ENCODE measurements at places on chromosomes 6 and 20.
A peak's percentile ranks its signal among the peaks of the same experiment; 100 is the strongest.

DNA sequence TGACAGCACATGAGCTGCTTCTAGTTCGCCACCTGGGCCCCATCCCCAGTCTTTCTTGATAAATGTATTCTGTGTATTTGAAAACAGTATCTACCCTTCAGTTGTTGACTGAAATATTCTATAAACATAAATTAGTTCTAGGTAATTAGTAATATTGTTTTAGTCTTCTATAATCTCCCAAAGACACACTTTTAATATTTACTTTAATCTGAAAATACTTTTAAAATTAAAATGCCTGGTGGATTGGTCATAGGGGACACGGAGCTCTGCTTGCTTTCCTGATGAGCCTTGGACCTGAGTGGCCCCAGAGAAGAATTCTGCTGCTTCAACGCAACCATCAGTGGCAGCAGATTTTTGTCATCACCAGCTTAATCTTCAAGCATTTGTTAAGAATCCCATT lies 234.5 kb downstream of the THBS2 start:
- DNase-seq: no peak

GRCh38 chr20:13700761-13701160 lies 62.0 kb upstream of the TASP1 start:
- DNase-seq: no peak

- no peak for DNase-seq
These were observed 833.7 kb downstream of the TFAP2A start for GRCh38 chr6:9581155-9581554.

- DNase-seq: peak; percentile 46
These were observed 2.1 kb upstream of the RPS12 start for GRCh38 chr6:132812255-132812732.

GRCh38 chr6:89385156-89385667 lies 26.9 kb downstream of the RRAGD start:
- no peak for DNase-seq

GRCh38 chr6:119436583-119436982 lies 87.0 kb upstream of the MAN1A1 start:
- no peak for DNase-seq

GRCh38 chr6:137216106-137216505 lies 3.1 kb downstream of the IFNGR1 start:
- DNase-seq: no peak

DNA sequence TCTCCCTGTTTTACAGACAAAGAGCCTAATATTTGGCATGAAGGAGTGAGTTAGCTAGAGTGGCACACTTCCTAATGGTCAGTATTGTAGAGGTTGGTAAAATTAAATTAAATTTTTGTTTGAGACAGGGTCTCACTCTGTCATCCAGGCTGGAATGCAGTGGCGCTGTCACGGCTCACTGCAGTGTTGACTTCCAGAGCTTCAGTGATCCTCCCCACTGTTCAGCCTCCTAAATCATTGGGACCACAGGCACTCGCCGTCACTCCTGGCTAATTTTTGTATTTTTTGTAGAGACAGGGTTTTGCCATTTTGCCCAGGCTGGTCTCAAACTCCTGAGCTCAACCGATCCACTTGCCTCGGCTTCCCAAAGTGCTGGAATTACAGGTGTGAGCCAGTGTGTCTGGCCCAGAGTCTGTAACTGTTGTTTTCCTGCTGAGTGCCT lies 70.9 kb downstream of the SCAND1 start:
- DNase-seq: no peak

GRCh38 chr20:43752051-43752360 lies 25.2 kb upstream of the GTSF1L start:
- no peak for DNase-seq

- no peak for DNase-seq
These were observed 87.8 kb downstream of the LYRM4 start for GRCh38 chr6:5172897-5173474.

DNA sequence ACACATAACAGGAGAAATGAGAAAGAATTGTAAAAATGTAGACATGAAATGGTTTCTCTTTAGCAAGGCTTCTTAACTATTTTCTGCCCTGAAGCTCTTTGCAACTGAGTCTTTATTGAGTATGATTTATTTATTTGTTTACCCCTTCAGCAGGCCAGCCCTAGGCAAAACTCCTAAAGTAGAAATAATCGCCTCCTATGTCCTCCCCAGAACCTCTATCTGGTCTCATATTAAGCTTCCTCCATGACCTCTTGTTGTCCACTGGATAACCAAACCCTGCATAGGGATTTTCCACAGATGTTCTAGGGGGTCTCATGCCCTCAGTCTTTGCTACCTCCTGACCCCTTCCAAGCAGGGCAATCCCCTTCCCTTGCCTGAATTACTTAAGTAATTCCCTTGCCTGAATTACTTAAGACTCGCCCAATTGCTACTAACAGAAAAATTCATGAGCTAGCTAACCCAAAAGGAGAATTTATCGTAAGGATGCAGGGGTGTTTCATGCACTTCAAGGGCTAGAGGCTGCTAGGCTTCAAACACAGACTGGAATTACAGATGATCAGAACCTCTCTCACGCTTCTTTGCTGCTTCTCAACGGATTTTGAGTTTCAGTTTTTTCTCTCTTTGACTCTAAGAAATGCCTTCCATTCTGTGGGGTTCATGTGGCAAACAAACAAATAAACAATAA lies 425.9 kb upstream of the RNF217 start:
- DNase-seq: no peak

- no peak for DNase-seq
These were observed 556.6 kb upstream of the CDH4 start for GRCh38 chr20:60695226-60696000.

DNA sequence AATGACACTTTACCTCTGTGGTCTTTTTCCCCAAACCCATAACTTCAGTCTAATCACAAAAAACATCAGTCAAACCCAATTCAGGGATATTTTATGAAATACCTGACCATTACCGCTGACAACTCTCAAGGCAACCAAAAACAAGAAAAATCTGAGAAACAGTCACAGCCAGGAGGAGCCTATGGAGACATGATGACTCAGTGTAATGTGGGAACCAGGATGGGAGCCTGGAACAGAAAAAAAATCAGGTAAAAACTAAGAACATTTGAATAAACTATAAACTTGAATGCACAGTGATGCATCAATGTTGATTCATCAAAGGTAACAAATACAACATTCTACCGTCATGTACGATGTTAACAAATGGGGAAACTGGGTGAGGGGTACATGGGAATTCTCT lies 84.1 kb upstream of the TSHZ2 start:
- no peak for DNase-seq

GRCh38 chr6:84728602-84729001 lies 35.8 kb downstream of the TBX18 start:
- DNase-seq: peak; percentile 3

- DNase-seq: no peak
These were observed 198.3 kb downstream of the PLCB1 start for GRCh38 chr20:8330319-8330784.

DNA sequence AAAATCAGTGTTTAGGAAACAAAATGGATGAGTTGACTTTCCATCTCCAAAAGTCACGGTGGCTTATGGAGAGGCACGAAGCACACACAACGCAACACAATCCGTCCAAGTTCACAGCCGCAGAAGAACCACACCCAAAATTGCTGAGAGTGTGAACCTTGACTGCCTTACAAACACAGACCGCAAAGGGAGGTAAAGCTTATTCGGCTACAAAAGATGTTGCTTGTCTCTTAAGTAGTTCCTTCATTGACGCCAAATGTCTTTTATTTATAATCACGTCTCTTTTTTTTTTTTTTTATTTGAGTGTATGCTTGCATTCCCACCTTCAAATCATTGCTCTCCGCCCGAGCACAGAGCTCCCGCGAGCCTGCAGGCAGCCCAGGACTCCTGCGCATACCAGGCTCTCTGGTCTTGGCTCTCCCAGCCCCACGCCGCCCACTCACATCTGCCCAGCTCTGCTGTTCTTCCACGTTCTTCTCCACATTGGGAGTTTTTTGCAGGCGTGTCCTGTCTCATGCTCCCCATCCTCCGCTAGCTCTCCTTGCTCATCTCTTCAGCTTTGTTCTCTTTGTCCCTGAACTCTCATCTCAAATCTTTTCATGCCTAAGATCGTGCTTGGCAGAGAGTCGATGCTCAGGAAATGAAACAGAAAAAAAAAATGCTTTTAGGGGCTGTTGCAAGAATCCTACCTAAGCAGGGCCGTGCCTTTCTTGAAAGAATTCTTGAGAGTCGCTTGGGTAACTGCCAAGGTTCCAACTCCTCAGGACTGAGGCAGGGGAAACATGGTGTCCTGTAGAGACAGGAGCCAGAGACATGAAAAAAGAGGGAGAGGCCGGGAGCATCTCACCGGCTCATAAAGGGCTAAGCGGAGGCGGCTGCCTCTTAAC lies 25.8 kb downstream of the LY86 start:
- no peak for DNase-seq

DNA sequence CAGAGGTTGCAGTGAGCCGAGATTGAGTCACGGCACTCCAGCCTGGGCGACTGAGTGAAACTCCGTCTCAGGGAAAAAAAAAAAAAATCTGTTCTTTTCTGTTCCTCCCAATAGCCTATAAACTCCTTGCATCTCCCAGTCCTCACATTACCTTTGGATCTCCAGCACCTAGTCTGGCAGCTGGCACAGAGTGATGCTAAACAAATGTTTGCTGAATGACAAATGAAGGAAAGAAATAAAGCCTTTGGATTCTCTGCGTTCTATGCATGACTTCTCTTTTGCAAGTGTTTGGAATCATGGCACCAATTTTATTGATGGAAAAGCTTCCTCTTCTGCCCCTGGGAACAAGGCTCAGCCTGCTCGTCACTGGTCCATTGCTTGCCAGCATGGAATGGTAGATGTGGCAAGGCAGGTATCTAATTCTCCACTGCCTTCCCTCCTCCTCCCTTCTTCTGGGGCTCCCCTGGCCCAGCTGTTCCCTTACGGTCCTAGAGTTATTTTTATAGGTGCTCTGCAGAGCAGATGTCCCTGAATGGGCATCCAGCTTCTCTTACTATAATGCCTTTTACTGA lies 53.6 kb upstream of the FYN start:
- no peak for DNase-seq

- no peak for DNase-seq
These were observed 2.9 kb downstream of the ADGRF5 start for GRCh38 chr6:46918806-46919205.

GRCh38 chr6:164665328-164665727 lies 644.1 kb downstream of the C6orf118 start:
- DNase-seq: no peak

DNA sequence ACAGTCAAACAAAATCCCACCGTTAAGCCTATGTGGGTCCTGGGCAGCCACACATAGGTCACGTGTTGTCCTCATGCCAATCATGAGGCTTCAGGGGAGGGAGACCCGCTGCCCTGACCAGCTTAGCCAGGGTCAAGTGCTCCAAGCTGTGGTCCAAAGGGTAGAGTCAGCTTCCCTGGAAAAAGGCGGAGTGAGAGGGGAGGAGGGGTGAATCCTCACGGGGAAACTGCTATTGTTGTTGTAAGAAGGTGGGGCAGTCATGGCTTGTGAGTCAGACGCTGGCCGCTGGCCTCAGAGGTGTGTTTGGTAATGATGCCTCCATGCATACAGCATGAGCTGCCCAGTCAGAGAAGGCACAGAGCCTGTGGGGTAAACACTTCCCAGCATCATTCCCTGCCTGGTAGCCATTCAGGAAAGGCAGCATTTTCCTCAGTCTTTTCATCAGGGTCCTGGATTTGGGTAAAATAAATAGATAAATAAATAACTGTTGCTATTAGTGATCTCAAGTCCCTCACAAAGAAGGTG lies 8.7 kb downstream of the CST3 start:
- no peak for DNase-seq

DNA sequence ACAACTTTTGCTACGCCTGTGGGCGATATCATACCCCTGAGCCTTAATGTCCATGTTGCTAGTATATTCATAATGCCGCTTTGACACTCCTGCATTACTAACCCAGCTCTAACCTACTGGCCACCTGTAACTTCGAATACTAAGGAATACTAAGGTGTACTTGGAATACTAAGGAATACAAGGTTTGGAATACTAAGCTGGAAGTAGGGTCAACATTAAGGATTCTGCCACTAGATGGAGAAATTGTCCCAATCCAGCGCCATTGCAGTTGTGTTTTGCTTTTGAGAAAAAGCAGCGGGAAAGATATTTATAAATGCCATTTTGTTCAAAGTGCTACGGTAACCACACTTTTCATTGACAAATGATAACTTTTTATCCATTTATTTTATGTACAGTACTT lies 10.7 kb downstream of the TBXT start:
- no peak for DNase-seq

- DNase-seq: peak; percentile 67
These were observed 400.2 kb downstream of the QKI start for GRCh38 chr6:163814494-163815364.

- peak; percentile 60 for DNase-seq
These were observed 14.2 kb downstream of the PAX1 start for GRCh38 chr20:21719592-21720214.

- DNase-seq: peak; percentile 72
These were observed 76.4 kb downstream of the EYA2 start for GRCh38 chr20:46970937-46971630.

DNA sequence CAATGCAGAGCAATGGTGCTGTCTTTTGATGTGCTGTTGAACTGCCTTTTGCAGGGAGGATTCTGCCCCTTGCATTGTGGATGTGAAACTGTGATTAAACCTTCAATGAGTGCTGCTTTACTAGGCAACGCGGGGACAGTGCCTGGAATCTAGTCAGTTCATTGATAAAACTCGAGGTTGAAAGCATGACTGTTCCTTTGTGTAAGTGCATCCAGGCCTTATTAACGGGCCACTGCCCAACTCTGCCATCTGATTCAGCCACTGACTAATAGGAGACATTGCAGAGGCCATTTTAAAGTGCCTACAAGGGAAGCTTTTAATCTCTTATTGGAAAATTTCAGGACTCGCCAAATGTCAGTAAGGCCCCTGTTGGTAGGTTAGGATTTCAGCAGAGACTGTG lies 49.3 kb downstream of the SLC35F1 start:
- no peak for DNase-seq

DNA sequence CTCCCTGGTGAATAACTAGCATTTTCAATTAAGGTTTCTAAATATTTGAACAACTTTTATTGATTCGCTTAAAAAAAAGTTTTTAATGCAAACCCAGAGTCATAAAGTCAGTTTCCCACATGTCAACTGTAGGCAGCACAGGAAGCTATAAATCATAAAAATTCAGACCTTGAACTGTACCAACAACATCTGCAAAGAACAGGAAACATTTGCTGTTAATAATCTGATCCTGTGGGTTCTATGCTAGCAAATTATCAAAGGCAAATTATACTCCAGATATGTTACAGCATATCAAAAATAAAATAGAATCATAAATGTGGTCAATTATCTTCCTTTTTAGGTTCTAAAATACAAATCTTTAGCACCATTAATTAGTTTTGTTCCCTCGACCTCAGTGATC lies 16.6 kb upstream of the MAP7 start:
- no peak for DNase-seq

GRCh38 chr6:101397199-101397598 lies 3.7 kb downstream of the GRIK2 start:
- DNase-seq: peak; percentile 2

All from OCI-LY7 (cell line).